Stimulated activated CD8-positive, alpha-beta memory T cell treated with anti-CD3 and anti-CD28 coated beads, Interleukin-7, amount 100 ng/mL, for 1 hour (primary cell): ENCODE measurements at places on chromosomes 4 and X.

- DNase-seq = no peak
Observed at GRCh38 chrX:68147848-68148247, 285.4 kb downstream of the OPHN1 start.

DNA sequence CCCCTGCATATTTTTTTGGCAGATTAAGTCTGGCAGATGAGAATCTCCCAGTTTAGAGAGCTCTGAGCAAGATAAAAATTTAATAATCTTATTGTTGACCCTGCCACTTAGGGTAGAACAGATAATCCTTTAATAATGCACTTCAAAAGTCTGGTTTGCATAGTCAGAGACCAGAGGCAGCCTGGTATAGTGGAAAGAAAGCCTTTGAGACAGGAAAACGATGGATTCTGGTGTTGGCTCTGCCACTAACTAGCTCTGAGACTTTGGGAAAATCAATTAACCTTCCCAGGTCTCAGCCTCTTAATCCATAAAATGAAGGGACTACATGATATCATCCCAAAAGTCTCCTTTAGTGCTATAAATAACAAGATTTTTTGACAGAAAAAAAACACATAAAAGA, 824.5 kb downstream of the STIM2 start:
- no peak for DNase-seq

DNA sequence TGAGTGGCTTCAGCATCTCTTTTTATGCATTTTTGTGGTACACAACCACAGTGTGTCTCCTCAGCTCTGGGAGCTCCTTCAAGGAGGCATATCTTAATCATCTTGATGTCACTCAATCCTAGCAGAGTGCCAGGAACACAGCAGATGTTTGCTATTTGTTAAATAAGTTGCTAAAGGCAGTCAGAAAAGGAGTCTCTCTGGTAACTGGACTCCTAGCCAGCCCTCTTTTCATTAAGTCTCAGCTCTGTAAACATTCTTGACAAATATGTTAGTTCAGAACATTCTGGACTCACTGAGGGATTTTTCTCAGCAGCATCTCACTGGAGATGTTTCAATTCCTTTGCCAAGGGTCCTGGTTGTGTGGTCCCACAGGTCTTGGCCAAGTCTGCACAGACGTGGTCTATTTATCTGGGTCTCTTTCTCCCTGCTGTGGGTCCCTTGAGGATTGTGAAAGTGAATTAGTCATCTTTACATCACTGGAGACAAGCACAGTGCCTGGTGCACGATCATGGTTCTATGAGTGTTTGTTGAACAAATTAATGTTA, 20.3 kb upstream of the FAM9C start:
- DNase-seq = no peak

DNA sequence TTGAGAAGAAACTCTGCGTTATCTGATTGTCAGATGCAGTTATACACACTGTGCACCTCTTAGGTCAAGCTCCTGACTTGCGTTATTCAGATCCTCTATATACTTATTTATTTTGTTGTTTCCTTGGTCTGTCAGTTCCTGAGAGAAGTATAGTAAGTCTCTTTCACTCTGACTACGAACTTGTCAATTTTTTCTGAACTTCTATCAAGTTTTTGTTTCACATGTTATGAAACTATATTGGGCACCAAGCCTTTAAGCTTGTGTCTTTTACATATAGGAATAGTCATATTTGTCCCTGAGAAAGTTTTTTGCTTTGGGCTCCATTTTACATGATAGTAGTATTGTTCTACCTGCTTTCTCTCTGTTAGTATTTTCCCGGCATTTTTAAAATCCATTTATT, 31.7 kb downstream of the ZNF275 start:
- DNase-seq = no peak

GRCh38 chr4:121734571-121734970, 30.4 kb downstream of the SMIM43 start:
- no peak for DNase-seq

- no peak for DNase-seq
Observed at GRCh38 chrX:40149286-40150175, 51.8 kb upstream of the BCOR start.

DNA sequence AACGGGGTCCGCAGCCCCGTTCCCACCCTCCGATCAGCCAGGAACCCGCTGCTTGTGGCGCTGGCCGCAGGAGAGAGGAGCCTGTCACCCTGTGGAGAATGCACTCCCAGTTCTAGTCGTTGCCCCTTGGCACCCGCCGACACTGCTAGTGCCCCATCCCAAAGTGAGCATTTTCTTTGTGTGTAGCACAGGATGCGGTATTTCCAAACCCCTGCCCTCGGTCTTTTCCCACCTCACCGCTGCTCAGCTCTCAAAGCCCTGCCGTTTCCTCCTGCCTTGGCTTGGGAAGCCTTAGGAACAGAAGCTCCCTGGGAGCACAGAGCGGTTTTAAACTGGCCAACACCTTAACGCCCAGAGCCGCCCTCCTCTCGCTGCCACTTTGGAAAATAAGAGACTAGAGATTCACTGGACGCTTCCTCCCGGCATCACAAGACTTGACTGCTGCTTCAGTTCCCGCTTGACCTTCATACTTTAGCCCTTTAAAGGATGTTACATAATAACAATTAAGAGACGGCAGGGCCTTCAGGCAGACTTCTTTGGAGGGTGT, 772 bp downstream of the CYP4V2 start:
- DNase-seq = no peak

GRCh38 chr4:104969394-104970082, 177.1 kb upstream of the TET2 start:
- DNase-seq = no peak

- DNase-seq = no peak
Observed at GRCh38 chrX:152927858-152928760, 30.2 kb downstream of the ZNF185 start.

GRCh38 chr4:29002151-29002550, 1718.0 kb upstream of the PCDH7 start:
- DNase-seq = no peak

- DNase-seq = no peak
Observed at GRCh38 chr4:17981063-17981462, 40.5 kb downstream of the LCORL start.

DNA sequence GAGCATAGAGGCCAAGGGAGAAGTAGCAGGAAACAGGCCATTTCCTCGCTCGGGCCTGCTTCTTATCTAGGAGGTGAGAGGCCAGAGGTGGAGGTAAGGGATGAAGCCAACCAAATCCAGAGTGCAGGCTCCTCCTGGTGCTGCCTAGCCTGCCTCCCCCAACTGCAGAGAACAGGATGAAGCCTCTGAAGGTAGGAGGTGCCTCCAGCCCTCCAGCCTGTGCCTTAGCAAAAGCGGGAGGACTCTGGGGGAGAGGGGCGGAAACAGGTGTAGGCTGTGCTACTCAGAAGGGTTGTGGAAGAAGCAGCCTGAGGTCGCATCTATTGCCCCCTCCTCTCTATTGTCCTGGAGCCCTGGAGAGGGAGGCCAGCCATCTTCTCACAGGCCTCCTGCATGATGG, 2.9 kb upstream of the MTM1 start:
- no peak for DNase-seq

DNA sequence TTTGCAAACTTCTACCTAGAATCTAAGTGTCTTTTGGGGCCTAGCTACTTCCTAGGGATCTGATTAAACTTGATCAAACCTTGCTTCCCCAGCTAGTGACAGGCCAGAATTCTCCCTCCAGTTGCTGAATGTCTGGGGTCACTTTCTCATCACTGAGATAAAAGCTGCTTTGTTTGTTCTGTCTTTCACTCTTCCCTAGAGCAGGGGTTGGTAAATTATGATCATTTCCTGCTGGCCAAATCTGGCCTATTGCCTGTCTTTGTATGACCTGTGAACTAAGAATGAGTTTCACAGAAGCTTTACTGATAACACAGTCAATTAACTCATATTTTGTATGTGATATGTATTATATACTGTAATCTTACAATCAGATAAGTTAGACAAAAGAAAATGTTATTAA, 157.8 kb upstream of the AADAT start:
- DNase-seq = no peak

GRCh38 chrX:7062903-7063302, 84.6 kb upstream of the STS start:
- DNase-seq = no peak

- DNase-seq = peak; percentile 20
Observed at GRCh38 chrX:42934020-42934726, 156.2 kb upstream of the PPP1R2C start.

GRCh38 chr4:81786063-81786763, 314.5 kb upstream of the RASGEF1B start:
- DNase-seq = no peak

DNA sequence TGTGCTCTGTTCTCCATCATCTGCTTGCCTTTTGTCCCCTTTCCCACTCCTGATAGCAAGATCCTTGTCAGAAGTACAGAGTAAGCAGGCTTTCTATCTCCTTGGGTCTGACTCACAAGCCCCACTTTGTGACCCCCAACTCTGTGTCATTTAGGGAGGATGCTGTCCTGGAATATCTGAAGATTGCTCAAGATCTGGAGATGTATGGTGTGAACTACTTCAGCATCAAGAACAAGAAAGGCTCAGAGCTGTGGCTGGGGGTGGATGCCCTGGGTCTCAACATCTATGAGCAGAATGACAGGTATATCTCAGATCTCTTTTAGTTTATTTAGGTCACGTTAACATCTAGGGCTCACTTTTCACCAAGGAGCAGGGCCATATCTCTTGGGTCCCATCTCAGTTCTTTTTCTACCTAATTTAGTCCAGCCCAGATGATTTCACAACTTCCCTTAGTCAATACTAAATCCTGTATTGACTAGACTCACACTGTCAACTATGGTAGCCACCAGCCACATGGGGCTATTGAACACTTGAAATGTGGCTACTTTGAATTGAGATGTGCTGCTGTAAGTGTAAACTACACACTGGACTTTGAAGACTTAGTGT, 64.3 kb downstream of the MSN start:
- DNase-seq = no peak

DNA sequence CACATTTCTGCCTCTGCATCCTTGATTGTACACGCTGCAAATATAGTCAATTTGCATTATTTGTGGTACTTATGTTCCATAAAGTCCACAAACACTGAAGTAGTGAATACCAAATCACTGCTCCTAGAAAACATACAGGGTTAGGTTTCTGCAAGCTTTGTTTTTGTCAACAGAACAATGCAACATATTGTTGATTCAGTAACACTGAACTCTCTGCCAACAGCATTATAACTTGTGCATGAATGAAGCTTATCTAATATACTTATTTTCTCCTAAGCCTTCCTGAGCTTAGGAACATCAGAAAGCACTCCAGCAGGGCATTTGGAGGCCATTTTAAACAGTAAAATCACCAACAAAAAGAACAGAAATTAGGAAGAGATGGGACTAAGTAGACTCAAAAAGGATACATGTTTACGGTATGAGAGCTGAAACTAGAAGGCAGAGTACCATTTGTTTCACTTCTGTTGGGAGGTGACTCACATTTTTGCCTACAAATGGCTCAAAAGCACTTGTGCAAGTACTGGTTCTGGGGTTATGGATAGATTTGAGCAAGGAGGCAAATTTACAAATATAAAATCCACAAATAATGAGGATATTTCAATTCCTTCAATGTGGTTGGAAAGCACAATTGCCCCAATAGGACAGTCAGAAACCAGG, 14.1 kb downstream of the COX18 start:
- DNase-seq = no peak

- no peak for DNase-seq
Observed at GRCh38 chr4:110620691-110621327, 2.1 kb downstream of the PITX2 start.

GRCh38 chr4:81836716-81837115, 365.0 kb upstream of the RASGEF1B start:
- no peak for DNase-seq

DNA sequence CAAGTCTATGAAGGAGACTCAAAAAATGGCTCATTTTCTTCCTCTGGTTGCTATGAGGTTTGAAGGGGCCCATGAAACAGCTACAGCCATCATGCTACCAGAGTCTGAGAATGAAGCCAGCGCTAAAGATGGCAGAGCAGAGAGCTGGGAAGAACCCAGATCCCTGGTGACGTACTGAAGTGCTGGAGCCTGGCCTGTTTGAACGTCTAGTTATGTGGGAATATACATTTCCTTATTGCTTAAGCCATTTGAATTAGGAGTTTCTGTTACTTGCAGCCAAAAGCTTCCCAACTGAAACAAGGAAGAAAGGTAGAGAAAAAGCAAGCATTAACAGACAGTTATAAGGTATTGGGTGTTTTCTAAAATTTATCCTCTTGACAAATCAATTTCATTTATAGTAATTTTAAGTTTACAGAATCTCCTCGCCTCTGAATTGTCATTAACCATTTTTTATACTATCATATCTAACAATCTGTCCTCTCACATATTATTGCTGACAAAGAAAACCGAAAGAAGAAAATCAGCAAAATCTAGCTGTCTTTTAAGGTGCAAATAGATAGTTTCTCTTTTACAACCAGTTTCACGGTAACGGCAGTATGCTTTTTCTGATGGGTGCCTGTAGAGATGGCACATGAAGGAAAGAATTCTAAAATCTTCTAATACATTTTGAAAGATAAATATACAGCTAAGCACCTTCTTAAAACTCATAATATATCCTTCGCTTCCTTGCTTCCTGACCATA, 8.9 kb upstream of the COQ2 start:
- DNase-seq = no peak
